ENCODE measurements at places on chromosomes 1 and 21.

DNA sequence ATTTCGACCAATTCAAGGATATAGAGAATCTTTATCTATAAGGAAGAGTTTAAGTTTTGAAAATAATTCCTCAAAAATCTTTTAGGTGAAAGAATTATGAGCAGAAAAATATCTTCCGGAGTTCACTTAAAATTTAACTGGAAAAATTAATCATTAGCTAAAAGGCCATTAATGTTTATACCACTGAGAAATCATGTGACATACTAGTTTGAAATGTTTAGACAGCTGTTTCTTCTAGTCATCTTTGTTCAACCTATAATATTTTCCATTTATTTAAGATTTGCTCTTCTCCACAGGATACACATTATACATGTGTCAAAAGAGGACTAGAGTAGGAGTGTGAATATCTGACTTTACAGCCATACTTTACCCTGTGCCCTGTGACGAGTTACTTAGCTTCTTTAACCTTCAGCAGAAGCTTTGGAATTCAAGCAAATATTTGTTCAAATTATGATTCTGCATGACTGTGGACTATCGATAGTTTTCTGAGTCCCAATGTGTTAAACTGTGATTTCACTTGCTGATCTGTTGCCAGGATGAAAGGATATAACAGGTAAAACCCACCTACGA is 374.8 kb downstream of the BRINP3 start:
- DNase-seq = no peak

DNA sequence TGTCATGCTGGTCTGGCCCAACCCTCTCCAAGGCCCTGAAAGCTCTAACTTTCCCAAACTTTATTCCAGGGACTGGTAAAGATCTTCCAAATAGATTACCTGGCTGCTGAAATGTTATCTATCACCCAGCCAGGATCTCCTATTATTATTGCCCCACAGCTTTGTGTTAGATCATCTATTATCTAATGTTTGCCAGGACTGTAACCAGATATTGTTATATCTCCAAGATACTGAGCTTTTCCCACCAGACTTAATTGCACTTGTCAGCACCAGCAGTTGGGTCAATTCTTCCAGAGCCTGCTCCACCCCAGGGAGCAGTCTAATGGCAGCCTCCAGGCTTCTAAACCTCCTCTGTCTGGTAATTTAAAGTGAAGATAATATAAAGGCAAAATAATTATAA is 59.1 kb downstream of the PRDX6 start:
- no peak for DNase-seq

DNA sequence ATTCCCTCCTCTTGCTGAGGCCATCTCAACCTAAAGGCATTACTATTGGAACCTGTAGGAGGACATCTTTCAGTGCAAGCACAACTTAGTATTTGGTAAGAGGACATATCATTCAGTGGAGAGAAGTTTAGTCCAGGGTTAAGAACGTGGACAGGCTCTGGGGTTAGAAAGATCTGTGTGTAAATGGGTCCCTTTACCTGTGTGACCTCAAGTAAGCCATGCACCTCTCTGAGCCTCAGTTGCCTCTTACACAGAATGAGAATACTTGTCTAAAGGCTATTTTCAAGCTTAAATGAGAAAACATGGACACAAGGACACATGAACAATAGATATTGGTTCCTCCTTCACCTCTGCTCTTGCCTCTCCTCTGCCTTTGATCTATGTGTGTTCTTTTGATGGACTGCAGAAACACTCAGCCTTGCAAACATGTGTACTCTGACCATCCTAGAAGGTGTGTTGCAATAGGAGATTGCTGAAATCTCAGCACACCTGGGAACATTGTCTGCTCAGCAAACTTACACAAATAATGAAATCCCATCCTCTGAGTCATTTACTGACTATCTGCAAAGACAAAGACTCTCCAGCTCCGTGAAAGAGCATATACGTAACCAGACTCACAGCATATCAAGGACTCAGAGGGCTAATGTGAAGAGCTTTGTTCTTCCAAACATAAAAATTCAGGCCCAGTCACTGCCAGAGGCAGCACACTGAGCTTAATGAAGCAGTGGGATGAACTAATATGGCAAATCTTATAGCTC is 143.8 kb downstream of the DAB1 start:
- no peak for DNase-seq

- DNase-seq = no peak
Observed at GRCh38 chr21:17981060-17981740, 162.0 kb upstream of the C21orf91 start.

DNA sequence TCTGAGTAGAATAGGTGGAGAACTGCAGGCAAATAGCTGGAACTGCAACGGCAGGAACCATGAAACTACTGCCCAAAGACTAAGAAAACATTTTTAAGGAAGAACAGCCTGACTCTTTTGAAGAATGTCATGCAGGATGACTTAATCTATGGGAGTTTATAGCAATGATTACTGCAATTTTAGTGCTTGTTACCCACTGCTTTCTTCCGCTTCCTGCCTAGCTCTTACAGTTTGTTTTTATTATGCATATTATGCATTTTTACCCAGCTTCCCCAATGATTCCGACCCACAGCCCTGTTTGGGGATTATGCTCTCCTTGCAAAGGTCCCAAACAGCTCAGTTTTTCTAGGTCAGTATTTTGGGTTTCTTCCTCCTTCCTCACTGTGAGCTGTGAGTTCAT is 71.2 kb downstream of the PCNX2 start:
- no peak for DNase-seq

GRCh38 chr21:37164742-37165141 is 91.7 kb downstream of the TTC3 start:
- DNase-seq = no peak

- DNase-seq = no peak
Observed at GRCh38 chr1:163912170-163912884, 590.6 kb downstream of the NUF2 start.

DNA sequence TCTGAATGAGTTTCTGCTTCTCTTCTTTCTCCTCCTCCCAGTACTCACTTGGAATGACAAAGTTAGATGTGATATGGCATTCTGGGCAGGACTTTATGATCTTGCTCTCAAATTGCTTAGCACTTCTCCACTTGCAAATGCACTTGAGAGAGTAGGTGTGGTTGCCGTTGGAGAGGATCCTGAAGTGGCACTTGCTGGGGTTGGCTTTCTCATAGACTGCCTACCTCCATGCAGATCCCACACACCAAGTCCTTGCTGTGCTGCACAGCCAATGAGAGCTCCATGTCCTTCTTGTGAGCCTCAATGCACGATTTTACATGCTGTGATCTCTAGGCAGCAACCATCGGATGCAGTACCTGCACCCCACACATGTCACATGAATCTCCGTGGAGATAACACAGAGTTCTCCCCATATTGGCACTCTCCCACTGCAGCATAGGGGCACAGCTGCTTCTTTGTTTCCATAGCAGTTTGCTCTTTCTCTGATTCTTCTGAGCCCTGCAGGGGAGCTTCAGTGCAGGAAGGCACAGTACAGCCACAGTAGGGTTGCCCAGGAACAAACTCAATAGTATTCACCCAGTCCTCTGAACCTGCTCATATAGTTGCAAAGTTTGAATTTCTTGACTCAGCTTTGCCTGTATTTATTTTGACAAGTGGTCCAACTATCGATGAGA is 45.2 kb downstream of the ZNF691 start:
- DNase-seq = no peak

- no peak for DNase-seq
Observed at GRCh38 chr1:47229031-47229885, 2.8 kb downstream of the TAL1 start.

GRCh38 chr21:43193088-43193650 is 24.4 kb downstream of the CRYAA start:
- DNase-seq = no peak

GRCh38 chr1:31828926-31829690 is 13.3 kb upstream of the SPOCD1 start:
- no peak for DNase-seq

All from 8988T (cell line).